ENCODE measurements at places on chromosomes 3 and 15.

DNA sequence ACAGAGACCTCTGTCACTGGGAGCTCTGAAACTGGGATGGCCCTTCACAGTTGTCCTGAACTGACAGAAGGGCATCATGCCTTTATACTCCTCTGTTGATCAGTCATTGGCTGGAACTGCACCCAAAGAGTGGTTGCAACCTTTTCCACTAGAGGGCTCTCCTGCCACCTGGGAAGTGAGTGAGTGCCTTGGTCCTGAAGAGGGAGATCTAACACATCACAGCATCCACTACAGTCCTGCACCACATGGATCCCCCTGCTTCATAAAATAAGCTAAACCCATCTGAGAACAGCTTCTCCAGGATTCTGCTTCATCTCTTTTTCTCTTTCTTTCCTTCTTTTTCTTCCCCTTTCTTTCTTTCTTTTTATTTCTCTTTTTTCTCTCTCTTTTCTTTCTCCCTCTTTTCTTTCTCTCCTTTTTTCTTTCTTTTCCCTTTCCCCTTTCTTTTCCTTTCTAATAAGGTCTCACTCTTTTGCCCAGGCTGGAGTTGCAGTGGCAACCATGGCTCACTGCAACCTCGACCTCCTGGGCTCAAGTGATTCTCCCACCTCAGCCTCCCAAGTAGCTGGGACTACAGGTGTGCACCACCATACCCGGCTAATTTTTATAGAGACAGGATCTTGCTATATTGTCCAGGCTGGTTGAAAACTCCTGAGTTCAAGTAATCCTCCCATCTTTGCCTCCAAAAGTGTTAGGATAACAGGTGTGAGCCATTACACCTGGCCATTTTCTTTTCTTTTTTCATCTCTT lies 42.8 kb upstream of the RAF1 start:
- no peak for DNase-seq

DNA sequence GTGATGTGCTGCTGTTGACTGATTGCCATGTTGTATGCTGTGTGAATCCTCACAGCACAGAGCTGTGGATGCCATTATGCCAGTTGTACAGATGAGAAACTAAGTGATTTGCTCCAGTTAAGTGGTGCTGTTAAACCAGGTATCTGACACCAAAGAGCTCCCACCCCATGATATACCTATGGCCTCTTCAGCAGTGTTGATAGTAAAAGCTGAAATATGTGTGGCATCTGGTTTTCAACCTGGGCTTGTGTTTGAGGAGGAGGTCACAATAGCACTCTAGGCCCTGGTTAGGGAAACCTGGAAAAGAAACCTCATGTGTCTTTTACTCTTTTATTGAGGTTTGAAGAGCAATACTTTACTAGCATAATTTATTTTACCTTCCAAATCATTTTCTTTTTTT lies 21.4 kb downstream of the RAD54L2 start:
- DNase-seq = no peak

DNA sequence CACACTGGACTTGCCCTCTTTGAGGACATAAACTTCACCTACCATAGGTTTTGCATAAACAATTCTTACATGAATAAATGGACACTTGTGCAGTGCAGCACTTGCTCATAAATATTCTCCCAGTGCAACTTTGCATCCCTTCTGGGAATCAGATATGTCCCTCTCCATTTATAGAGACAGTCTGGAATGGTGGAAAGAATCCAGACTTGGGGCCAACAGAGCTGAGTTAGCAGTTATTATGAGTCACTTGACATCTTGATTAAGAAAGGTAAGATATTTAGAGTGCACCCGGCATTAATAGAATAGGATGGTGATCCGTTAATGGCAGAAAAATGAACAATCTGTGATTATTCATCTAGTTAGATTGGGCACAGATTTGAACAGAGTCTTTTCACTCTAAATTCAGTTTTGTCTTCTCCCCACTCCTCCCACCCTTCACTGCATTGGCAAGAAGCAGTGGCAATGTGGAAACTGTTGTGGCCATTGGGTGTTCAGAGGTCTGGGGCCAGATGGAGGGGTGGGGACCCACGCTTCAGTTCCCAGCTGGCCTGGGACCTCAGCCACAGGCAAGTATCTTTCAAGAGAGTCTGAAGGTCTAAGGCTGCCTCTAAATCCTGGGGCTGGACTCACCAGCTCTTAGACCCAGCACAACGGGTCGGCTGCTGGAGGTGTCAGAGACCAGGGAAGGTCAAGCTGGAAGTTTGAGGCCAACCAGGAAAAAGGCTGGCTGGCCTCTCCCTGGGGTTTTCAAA lies 58.9 kb upstream of the KY start:
- DNase-seq = no peak

DNA sequence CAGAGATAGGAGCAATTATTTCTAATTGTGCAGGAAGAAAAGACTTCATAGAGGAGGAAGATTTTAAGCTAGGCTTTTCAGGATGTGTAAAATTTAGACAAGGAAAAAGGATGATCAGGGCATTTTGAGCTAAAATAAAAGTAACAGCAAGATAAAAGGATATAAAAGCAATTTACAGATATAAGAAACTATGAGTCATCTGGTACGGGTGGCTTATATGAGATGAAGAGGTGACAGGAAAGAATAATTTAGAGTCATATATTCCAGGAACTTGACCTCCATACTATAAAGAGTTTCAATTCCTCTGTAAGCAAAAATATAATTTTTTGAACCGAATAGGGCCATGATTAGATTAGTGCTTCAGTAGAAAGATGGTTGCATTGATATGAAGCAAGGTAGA lies 273.7 kb downstream of the RBMS3 start:
- no peak for DNase-seq

DNA sequence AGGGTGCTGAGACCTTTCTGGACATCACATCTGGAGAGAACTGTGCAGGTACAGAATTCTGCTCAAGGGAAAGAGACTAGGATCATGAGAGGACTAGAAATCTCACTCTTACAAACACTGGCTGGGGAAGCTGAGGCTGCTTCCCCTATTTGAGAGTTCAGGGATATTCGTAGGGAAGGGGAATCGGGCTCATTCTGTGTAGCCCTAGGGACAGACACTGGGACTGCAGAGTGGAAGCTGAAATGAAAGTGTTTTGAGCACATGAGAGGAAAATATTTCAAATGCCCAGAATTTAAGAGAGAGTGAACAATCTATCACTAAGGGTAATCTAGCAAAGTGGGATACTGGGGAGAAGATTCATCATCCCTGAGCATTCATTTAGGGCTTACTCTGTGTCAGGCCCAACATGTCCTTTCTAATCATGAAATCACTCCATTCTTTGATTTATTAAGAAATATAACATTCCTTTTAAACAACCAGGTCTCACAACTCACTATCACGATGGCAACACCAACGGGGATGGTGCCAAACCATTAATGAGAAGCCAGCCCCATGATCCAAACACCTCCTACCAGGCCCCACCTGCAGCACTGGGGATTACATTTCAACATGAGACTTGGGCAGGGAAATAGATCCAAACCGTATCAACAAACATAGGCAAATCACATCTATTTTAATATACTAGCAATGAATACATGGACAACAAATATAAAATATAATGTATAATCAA lies 63.0 kb downstream of the CPN2 start:
- no peak for DNase-seq

DNA sequence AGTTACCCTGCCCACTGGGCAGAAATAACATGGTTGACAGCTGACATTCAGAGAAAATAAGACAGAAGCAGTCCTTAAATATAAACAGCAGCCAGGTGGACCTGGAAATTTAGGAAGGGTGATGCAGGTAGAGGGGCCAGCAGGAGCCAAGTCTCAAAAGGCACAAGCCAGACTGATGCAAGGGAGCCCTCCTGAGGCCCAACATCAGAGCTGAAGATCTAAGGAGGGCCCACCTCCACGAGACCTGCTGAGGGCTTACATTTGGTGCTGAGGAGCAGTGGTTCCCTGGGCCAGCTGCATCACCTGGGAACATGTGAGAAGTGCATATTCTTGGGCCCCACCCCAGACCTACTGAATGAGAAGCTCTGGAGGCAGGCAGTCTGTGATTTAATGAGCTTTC lies 105.5 kb upstream of the TRIM42 start:
- DNase-seq = no peak

- no peak for DNase-seq
These were observed 357.7 kb downstream of the CLSTN2 start for GRCh38 chr3:140292684-140293083.

DNA sequence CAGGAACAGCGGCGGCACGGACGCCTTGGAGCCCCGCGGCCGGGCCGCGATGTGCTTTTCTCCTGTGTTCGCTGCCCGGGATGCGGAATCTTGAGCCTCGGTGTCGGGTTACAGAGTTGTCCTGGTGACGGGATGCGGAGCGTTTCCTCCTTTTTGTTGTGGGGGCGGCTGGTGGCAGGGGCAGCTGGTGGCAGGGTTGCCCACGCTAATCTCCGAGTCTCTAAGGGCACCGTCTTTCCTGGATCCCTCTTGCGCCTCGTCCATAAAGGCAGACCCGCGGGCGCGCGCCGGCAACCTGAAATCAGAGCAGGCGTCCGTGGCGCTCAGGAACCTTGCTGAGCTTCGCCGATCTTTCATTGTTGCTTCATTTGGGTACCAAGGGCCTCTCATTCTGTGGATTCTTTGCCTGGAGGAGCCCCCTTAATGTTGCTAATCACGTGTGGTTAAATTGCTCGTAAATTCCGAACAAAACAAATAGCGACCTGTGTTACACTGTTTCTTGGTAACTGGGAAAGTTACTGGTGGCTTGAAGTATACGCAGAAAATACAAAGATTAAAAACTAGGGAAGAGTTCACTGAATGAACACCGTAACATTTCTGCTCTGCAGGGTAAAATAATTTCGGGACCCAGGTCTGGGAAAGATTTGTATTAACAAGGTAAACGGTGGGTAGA lies 844 bp upstream of the PFN2 start:
- DNase-seq = peak; percentile 57

GRCh38 chr15:86611417-86612040 lies 531.9 kb downstream of the AGBL1 start:
- DNase-seq = no peak

DNA sequence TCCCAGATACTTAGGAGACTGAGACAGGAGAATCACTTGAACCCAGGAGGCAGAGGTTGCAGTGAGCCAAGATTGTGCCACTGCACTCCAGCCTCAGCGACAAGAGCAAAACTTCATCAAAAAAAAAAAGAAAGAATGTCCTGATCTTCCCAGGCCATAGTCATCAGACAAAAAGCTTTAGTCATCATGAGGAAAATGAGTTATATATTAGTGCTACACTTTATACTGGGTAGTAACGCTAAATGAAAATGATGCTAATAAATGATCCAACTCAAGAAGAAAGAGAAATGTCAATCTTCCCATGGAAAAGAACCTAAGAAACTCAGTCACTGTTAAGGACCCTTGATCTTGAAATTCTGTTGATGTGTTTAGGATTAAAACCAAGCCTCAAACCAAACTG lies 26.3 kb upstream of the TRIM59 start:
- DNase-seq = no peak

DNA sequence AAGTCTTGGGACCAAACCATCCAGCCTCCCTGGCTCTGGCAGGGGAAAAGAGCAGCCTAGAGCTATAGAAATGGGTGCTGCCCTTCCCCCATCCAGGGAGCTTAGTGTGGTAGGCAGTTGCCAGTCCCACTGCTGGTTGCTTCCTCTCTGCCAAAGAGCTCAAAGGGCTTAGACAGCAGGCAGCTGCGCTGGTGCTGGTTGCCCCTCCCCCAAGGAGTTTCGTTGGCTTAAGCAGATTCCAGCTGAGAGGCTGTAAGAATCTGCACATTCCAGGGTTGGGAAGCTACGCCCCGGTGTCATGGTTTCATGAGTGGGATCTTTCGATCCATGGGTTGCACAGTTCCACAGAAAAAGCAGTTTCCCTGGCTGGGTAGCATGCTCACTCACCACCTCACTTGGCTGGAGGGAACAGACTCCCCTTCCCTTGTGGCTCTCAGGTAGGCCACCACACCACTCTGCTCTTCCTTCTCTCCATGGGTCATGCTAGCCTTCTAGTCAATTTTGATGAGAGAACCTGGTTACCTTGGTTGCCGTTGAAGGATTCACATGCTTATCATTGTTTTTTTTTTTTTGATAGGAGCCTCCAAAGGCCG lies 195.1 kb downstream of the EPHA6 start:
- no peak for DNase-seq

DNA sequence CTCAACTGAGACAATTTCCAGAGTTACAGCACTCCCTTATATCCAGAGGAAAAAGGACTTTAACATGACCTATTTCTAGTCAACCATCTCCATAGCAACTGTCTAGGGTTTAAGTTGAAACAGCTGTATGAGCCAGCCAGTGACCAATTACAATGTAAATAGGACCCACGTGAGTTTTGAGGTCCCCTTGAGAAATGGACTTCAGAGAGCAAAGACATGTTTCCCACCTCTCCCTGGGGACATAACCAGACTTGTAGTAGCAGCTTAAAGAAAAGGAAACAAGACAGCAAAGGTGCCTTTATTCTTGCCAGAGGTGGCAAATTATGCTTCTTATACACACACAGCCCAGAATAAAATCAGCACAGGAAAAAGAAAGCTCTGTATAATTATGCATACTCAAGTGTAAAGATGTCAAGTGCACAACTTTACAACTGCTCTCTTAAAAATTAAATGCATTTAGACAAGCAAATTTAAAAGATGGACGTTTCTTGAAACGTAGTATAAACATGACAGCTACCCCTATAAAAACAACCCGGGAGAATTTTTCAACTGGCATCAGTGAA lies 40.2 kb downstream of the SUMF1 start:
- no peak for DNase-seq

DNA sequence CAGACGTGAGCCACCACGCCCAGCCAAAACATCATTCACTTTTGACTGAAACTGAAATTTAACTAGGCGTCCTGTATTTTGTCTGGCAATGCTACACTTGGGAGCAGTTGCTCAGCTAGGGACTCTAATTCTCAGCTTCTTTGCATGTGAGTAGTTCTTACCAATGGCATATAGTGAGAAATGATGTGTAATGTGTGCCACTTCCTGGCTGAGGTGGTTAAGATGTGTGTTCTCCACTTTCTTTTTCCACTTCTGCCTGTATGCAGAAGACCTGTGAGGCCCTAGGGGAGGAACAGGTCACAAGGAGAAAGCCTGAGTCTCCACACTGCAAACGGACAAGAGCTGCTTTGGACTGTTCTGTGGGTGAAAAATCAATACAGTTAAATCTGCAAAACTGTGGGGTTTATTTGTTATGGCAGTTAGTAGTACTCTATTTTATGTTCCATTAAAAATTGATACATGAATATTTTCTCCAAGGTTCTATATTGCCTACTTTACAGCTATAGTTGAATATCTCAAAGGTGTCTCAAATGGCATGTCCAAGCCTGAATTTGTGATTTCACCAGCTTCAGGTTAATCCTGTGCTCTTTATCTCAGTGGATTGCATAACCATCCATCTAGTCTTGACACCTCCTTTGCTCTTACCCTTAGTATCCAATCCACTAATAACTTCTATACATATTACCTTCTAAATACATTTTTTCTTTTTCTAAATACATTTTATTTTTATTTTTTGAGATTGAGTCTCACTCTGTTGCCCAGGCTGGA lies 59.3 kb downstream of the NR1D2 start:
- no peak for DNase-seq

DNA sequence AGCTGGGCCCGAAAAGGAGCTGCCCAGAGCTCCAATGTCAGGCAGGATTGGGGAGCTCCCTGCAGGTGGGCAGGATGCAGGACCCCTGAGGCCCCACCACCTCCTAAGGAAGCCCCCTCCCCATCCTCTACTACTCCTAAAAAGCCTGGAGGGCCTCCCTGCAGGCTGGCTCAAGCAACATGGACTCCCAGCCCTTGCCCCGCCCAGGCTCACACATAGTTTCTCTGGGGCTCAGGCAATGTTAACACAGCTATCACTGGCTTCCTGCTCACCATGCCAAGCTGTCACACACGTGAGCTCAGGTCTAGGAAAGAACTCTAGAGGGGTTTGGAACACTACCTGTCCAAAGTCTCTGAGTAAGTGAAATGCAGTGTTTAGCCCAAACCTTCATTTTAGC lies 65.4 kb upstream of the ZNF148 start:
- DNase-seq = no peak

GRCh38 chr15:68106656-68107055 lies 52.5 kb downstream of the PIAS1 start:
- DNase-seq = no peak
